ENCODE measurements at places on chromosomes 3 and 15.

DNA sequence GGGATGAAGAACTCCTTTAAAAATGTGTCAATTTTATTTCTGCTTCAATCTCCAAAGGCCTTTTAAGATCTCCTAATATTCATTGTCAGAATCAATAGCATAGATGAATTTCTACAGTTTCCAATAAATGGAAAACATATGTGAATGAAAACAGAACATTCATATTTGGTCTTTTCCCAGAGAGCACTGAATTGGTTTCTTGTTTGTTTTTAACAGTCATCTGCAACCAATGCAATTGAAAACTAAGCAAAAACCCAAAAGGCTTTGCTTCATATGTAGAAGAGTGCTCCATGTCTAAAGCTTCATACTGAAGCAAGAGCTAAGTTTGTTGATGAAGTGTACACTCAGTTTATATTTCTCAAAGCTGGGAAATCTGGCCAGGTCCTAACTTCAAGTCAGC is 426.5 kb upstream of the CDIN1 start:
- no peak for DNase-seq

DNA sequence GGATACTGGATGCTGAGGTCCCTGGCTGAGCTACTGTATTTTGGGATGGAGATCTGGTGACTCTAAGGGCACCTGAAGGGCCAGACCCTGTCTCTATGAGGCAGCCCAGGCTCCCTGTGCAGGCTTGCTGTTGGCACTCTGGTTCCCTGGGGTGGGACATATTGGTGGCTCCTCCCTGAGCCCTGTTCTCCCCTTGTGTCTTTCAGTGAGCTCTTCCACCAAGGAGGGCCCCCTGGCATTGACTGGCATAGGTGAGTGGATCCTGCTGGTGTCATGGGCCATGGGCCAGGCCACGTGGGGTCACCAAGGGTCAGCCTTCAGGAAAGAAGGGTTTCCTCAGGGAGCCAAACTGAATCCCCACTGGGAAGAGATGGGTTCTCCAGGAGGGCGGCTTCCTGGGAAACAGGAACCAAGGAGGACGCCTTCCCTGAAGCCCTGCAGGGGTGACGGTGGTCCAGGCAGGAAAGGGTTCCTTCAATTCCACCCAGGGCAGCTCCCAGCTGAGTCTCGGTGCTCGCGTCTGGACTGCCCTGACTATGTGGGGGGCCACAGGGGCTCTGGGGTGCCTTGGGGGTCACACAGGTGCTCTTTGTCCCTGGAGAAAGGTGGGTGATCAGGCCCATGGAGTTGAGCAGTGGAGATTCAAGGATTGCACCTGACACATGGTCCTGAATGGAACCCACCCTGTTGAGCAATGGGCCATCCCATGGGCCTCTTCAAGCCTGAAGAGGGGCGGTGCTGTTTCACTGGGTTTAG is 220.4 kb downstream of the SNRPN start:
- no peak for DNase-seq

DNA sequence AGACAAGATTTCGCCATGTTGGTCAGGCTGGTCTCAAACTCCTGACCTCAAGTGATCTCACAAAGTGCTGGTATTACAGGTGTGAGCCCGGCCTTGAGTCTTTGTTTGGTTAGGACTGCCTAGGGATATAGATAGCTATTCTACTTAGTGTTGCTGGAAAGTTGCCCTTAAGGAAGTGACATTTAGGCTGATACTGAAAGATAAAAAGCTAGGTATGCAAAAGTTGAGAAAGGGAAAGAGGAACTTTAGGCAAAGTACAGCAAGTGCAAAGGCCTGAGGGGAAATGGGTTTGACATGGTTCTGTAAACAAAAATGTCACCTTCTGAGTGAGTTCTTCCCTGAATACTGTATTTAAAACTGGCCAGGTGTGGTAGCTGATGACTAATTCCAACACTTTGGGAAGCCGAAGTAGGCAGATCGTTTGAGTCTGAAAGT is 111.5 kb downstream of the ZNF609 start:
- DNase-seq = no peak

- DNase-seq = no peak
Observed at GRCh38 chr3:25751725-25752124, 31.5 kb downstream of the NGLY1 start.

DNA sequence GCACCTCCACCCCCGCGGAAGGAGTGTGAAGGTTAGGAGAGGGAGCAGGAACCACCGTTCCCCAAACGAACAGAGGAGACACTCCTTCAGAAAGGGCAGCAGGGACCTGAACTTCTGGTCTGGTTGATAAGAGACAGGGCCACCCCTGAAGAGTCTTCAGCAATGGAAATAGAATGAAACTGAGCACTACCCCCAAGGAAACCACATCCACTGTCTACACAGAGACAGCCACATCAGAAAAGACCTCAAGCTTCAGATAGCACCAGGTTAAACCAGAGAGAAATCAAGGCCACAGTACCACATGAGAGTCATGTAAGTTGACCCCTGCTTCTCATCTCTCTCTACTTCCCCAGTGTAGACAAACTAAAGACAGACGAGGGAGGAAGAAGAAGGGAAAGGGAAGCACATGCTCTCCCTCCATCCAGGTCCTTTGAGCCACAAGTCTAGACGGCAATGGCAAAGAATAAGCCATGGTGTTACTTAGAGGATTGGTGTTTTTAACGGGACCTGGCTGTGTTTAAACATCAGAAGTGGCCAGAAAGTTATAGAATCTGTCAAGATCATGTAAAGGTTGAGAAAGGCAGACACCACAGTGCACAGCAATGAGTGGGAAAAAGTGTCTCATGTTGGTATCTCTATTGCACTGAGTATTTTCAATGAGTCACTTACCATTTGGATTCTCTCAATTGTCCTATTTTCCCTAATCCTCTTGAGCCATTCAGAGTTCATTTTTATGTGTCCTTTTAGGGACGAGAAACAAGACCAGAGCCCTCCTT is 31.4 kb upstream of the CTNNB1 start:
- no peak for DNase-seq

DNA sequence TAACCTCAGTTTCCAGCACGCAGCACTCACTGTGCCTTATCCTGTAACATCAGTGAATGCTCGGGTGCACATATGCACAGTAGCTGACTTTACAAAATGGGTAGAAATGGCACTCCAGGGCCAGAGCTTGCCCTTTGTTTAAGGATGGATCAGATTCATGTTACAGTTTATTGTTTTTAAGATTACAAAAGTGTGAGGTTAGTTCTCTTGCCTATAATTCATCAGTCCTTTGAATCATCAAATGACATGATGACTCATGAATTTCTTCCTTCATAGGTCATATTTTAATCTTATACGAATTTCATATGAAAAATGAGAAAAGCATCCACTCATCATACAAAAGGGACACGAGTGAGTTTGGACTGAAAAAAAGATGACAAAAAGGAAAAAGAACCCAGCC is 545.3 kb downstream of the GBE1 start:
- no peak for DNase-seq

- no peak for DNase-seq
Observed at GRCh38 chr3:81554388-81554787, 207.1 kb downstream of the GBE1 start.

DNA sequence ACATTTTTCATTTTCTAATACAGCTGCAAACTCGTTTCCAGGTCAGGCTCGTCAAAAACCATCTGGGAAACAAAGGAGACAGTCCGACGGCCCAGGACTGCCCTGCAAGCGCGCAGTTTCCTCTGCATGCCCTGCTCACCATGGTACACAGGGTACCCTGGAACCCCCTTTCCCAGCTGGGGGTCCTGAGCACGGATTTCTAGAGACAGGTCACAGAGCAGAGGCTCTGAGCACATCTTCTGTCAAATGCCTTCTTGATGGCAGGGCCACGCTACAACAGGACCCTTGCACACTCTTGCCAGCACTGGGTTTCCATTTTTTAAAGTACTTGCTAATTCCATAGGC is 8.1 kb downstream of the ZXDC start:
- no peak for DNase-seq

- DNase-seq = no peak
Observed at GRCh38 chr15:48467801-48468200, 136.6 kb downstream of the DUT start.

DNA sequence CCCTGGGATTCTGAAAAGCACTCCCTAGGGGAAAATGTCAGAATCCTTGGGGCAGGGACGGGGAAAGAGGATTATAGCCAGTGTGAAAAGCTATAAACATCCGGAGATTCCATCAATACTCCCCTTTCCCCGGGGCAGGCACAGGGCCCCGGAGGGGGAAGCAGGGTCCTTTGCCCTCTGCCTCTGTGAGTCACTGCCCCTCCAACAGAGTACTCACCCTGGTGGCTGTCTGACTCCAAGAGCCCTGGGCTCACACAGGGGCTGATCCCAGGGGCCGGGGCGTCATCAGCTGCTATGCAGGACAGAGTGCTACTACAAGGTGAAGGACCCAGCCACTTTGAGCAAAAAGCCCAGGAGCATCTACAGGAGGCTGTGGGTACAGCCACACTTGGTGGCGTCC is 133.0 kb upstream of the PRR20G start:
- DNase-seq = no peak

DNA sequence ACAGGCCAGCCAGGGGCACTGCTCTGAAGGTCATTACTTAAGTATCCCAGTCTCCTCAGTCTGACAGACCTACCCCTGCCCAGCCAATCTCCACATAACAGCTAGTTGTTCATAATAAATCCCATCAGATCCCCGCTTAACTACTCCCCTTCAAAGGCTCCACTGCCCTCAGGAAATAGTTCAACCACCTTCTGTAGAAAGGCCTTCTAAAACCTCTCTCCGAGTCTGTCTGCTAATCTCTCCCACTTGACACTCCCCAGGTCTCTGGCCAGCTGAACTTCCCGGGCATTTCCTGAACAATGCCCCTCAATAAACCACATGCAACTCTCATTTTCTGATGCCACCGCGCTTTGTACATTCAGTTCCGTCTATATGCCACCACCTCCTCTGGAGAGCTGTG is 6.0 kb downstream of the PRC1 start:
- DNase-seq = no peak

DNA sequence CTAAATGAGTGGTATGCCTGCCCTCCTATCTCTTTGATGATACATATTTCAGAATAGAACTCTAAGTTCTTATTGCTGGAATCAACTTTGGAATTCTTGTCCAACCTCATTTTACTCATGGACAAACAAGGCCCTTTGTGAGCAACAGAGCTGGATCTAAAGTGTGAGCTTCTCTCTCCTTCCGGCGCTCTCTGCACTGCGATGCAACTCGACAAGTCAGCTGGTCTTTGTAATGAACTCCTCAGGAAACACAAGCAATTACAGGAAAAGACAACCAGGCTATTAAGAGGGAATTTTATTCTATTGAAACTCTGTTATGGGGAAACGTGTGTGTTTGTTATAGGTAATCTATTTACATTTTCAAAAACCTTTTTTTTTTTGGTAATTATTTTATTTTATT is 20.3 kb upstream of the NRROS start:
- DNase-seq = no peak
